ENCODE measurements at places on chromosomes 13 and 19.

GRCh38 chr19:628168-628567, 5.2 kb downstream of the POLRMT start:
- no peak for DNase-seq

- DNase-seq: no peak
Observed at GRCh38 chr13:79349011-79349410, 57.0 kb downstream of the RBM26 start.

GRCh38 chr19:1261538-1261797, 7.7 kb upstream of the CIRBP start:
- no peak for DNase-seq

GRCh38 chr19:57807541-57807940, 7.2 kb downstream of the ZNF552 start:
- no peak for DNase-seq

DNA sequence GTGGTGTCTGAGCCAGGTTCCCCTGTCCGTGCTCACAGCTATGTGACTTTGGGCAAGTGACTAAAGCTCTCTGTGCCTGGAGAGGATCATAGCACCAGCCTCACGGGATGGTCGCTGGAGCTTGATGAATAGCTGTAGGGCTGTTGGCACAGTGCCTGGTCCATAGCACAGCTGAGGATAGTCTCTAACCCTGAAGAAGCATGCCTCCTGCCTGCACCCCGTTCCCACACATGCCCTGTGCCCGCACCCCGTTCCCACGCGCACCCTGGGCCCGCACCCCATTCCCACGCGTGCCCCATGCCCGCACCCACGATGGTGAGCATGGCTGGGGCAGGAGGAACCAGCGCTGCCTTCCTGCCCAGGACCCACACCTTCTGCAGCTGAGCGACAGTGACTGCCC, 63.7 kb upstream of the F7 start:
- DNase-seq: no peak

DNA sequence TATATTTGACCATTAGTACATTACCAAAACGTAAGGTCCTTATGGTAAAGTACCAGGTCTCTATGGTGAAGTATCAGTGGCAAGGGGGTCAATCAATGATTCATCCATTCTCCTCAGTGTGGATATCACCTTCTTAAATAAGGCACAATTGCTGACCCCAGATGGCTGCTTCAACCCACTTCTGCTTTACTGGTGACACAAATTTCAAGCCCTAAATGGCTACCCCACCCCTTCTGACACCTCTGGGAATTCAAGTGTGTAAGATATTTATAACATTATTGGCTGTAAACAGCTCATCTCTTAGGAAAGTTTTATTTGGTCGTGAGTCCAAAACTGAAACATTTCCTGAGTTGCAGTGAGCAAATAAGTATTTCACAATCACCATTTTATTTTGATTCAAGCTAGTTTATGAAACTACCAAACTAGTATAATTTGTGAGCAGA, 7.9 kb upstream of the WBP4 start:
- DNase-seq: no peak

- no peak for DNase-seq
Observed at GRCh38 chr13:78608252-78608687, 4.9 kb upstream of the POU4F1 start.

- no peak for DNase-seq
Observed at GRCh38 chr13:73210218-73210883, 151.5 kb downstream of the KLF5 start.

DNA sequence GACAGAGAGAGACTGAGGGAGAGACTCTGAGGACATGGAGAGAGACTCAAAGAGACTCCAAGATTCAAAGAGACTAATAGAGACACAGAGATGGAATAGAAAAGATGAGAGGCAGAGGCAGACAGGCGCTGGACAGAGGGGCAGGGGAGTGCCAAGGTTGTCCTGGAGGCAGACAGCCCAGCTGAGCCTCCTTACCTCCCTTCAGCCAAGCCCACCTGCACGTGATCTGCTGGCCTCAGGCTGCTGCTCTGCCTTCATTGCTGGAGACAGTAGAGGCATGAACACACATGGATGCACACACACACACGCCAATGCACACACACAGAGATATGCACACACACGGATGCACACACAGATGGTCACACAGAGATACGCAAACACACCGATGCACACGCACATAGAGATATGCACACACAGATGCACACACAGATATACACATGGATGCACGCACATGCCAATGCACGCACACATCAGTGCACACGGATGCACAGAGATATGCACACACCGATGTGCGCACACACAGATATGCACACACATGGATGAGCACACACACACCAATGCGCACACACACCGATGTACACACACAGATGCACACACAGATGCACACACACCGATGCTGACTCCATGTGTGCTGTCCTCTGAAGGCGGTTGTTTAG, 3.3 kb upstream of the F10 start:
- no peak for DNase-seq

DNA sequence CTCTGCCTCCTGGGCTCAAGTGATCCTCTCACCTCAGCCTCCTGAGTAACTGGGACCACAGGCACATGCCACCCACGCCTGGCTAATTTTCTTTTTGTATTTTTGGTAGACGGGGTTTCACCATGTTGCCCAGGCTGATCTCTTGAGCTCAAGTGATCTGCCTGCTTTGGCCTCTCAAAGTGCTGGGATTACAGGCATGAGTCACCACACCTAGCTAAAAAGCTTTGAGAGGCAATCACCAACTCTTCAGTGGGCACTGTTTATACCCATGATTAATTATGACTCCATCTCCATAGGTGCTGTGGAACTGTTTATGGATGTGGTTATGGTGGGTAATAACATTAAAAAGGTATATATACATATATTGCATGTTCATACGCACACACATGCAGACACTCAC, 7.5 kb upstream of the RBM26 start:
- DNase-seq: no peak

GRCh38 chr19:58513694-58514563, 2.1 kb upstream of the SLC27A5 start:
- DNase-seq: peak; percentile 88

DNA sequence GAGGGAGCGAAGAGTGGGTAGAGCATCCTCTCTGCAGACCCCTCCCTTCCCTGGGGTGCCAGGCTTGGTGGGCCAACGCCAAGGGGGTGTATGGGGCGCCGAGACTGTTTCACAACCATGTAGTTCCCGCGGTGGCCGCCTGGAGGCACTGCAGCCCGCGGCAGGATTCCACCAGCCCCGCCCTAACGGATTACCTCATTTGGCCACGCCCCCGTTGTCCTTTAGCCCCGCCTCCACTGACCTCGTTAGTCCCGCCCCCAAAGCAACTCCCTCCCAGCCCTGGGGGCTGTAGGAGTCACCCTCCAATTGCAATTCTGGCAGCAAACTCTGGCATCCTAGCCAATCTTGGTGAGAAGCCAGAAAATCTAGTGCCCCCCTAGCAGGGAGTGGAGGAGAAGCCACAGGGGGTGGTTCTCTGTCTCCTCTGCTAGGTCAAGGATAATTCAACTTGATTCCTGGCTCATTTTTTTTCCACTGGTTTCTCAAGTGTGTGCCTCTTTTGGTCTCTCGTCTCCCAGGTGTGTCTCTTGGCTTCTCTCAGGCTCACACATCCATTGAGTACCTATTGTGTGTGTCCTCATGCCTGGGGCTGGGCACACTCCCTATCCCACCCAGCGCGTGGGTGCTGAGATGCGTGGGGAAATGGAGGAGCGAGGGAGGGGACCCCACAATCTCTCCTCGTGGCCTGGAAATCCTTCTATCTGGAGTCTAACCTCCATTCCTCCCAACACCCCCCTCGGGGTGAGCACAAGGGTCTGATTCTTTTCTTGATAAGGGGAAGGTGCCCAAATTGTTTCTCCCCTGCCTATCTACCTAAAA, 2.0 kb downstream of the OLFM2 start:
- peak; percentile 58 for DNase-seq

- no peak for DNase-seq
Observed at GRCh38 chr19:1396019-1396767, 5.1 kb downstream of the GAMT start.

DNA sequence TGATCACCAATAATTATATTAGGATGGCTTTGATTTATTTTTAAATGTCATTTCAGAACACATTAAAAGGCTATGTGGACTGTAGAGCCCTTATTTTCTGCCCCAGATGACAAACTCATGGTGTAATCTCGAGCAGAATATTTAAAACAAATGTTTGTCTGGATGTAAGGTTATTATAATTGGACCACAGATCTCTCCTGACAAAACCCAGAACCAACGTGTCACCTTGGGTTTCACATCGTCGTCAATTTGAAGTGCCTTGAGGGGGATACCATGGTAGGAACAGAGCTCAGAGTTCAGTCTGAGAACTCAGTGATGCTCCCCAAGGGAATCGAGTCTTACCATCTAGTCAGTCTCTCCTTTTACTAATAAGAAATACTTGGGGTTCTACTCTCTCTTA, 2.8 kb downstream of the SACS start:
- no peak for DNase-seq

GRCh38 chr13:23674795-23675640, 104.8 kb downstream of the TNFRSF19 start:
- no peak for DNase-seq

GRCh38 chr13:95099541-95099940, 201.7 kb downstream of the ABCC4 start:
- DNase-seq: no peak

DNA sequence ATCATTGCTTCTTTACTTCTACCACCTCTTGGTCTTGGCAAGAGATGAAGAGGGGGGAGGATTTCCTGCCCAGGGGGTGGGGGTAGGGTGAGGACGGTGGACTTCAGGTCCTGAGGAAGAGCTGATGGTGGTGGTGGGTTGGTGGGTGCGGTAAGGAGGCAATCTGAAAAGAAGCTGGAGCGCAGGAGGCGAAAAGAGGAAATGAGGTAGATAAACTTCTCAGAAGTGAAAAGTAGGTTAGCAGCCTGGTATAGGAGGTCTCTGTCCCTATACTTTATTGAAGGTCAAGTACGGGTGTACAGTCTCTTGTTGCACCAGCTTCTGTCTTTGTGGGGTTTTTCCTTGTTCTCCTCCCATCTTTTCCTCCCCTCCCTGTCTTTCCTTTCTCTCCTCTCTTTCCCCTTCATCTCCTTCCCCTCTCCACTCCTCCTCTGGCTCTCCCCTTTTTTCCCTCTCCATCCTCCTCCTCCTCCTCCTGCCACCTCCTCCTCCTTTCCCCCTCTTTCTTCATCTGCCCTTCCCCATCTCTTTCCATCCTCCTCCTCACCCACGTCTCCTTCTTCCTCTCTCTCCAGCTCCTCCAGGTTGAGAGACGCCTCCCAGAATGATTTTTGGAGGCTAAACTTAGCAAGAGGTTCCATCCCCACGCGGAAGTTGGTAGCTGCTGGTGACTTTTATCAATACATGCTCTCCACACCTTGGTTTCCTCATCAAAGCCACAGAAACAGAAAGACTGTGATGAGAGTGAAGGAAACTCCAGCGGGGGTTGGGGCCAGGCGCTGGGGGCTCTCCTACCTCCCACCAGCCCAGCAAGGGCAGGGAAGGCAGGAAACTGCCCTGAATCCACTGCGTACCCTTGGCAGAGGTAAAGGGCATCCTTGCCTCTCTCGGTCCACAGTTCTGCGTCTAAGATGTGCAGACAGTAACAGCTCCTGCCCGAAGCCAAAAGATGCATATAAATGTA, 15.3 kb downstream of the TNFSF14 start:
- DNase-seq: no peak

GRCh38 chr13:113224486-113224885, 15.1 kb downstream of the CUL4A start:
- no peak for DNase-seq

- DNase-seq: no peak
Observed at GRCh38 chr19:1273263-1274041, 1.9 kb upstream of the FAM174C start.

DNA sequence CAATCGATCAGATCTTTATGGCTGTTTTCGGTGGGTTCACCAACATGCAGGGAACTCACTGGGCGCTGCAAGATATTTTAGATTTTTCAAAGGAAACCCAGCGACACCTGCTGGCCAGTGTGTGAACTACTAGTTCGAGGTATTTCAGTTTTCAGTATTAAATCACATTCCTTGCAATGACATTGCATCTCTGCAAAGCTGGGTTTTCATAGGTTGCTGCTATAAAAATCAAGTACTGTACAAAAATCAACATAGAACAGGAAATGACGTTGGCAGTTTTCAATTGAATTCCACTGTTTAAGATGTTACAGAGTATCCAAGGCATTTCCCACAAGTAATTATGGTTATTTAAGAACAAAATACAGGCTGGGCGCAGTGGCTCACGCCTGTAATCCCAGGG, 17.6 kb downstream of the LIG1 start:
- DNase-seq: peak; percentile 50

- DNase-seq: peak; percentile 71
Observed at GRCh38 chr19:47296036-47296435, 13.6 kb upstream of the C5AR1 start.

- no peak for DNase-seq
Observed at GRCh38 chr13:79654520-79654919, 173.6 kb downstream of the NDFIP2 start.

GRCh38 chr19:55160128-55160985, 2.8 kb upstream of the TNNI3 start:
- DNase-seq: peak; percentile 85

GRCh38 chr19:39299404-39299803, 3.2 kb downstream of the IFNL1 start:
- no peak for DNase-seq

DNA sequence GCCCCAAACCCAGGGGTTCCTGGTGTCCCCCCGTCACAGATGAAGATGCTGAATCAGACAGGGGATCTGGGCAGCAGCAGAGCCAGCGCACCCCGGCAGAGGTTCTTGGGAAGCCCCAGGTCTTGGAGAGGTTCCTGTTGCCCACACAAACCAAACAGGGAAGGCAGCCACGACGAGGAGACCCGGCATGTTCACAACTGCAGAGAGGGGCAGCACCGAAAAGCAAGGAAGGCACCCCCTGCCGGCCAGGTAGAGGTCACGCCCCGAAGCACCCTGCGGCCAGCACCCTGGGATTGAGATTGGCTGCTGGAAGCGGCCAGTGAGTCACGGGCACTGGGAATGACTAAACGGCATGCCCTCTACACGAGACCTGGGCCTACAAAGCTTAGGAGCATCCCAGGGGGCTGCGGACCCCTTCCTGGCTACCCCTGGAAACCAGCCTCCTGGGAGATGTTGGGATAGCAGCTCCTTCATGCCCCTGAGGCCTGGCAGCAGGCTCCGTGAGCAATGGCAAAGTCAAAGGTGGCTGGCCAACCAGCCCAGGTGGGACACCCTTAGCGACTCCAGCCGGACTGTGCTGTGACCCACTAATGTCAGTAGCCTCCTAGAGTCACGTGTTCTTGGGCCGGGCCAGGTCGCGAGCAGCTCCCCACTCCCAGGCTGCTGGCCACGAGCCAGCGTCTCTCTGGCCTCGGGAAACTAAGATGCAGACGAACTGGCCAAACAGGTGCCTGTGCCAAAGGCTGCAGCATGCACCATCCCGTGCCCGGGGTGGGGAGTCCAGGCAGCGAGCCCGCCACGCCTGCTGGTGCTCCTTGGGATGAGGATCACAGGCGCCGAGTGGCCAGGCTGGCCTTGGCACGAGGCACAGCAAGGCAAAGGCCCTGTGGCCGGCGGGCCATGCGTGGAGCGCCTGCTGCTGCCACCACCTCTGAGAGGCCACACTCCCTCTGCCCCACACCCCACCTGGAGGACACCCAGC, 43.2 kb downstream of the MLLT1 start:
- no peak for DNase-seq

GRCh38 chr19:53509443-53509842, 28.5 kb upstream of the ZNF331 start:
- no peak for DNase-seq

- no peak for DNase-seq
Observed at GRCh38 chr19:18593367-18594095, 4.9 kb downstream of the REX1BD start.

GRCh38 chr13:68927387-68928026, 1180.1 kb upstream of the ATXN8OS start:
- peak; percentile 43 for DNase-seq

All from ACHN (cell line).